Small intestine (tissue), 16 donors: ENCODE measurements at places on chromosomes 11 and 22.
A peak's percentile ranks its signal among the peaks of the same experiment; 100 is the strongest.

DNA sequence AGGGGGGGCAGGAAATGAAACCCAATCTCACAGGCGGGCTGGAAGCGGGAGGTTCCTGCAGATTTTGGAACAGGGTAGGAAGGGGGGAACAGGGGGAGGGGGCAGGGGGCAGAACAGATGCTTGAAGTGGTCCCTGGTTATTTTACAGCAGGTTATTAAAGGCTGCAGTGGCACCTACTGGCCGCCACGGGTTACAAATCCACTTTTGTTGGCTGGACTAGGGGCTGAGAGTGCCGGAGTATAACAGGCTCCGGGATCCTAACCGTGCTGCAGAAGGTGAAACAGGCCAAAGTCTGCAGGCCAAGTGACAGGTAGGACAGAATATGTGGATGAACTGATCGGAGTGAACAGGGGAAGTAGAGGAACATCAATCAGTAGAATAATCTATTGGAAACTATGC, 2.5 kb downstream of the ROBO3 start:
- H3K27me3 ChIP-seq = peaks cover 64% of the 10 kb centered on the region
- H3K4me1 ChIP-seq = no peaks in the 10 kb centered on the region
- H3K27ac ChIP-seq = no peak overlapping the region
- H3K36me3 ChIP-seq = no peaks in the 10 kb centered on the region

GRCh38 chr11:2743427-2744110, 43.8 kb upstream of the KCNQ1OT1 start:
- H3K27ac ChIP-seq = no peak overlapping the region
- H3K27me3 ChIP-seq = no peaks in the 10 kb centered on the region
- no peaks in the 10 kb centered on the region for H3K4me1 ChIP-seq
- no peaks in the 10 kb centered on the region for H3K36me3 ChIP-seq
- no peak for DNase-seq
- no peak overlapping the region for H3K4me3 ChIP-seq

GRCh38 chr11:112837162-112837826, 123.9 kb upstream of the NCAM1 start:
- no peaks in the 10 kb centered on the region for H3K36me3 ChIP-seq
- no peaks in the 10 kb centered on the region for H3K4me1 ChIP-seq
- DNase-seq = no peak
- no peak overlapping the region for H3K27ac ChIP-seq

GRCh38 chr11:104905271-104905670, 7.0 kb upstream of the CASP12 start:
- peaks cover 2% of the 10 kb centered on the region for H3K36me3 ChIP-seq
- DNase-seq = no peak
- H3K27ac ChIP-seq = no peak overlapping the region

- DNase-seq = no peak
- peak overlapping the region; percentile 67 for H3K27ac ChIP-seq
- H3K4me1 ChIP-seq = no peaks in the 10 kb centered on the region
- H3K36me3 ChIP-seq = no peaks in the 10 kb centered on the region
- peak overlapping the region; percentile 45 for H3K4me3 ChIP-seq
Measured at GRCh38 chr11:128518493-128519207, 68.7 kb downstream of the ETS1 start.

- no peaks in the 10 kb centered on the region for H3K36me3 ChIP-seq
- no peaks in the 10 kb centered on the region for H3K27me3 ChIP-seq
- no peak overlapping the region for H3K27ac ChIP-seq
- no peaks in the 10 kb centered on the region for H3K4me1 ChIP-seq
- DNase-seq = no peak
Measured at GRCh38 chr11:86447763-86448480, 73.2 kb downstream of the CCDC81 start.

DNA sequence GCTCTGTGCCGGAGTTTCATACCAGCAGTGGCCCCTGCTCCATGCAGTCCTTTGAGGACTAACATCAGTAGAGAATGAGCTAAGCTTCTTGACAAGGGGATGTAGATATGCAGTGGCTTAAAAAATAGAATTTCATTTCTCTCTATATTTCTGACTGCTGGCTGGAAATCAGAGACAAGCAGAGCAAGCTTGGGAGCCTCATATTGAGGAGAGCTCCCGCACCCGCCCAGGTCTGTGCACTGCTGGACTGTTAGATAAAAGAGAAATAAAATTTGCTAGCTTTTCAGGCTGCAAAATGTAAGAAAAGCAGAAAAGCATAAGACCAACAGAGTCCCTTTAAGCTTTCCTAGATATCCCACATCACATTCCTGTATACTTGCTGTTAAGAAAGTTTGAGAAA, 31.4 kb downstream of the MMP7 start:
- no peak overlapping the region for H3K27ac ChIP-seq
- DNase-seq = no peak
- H3K4me1 ChIP-seq = no peaks in the 10 kb centered on the region
- no peak overlapping the region for H3K4me3 ChIP-seq
- no peaks in the 10 kb centered on the region for H3K27me3 ChIP-seq

GRCh38 chr22:29799217-29799680, 32.1 kb downstream of the UQCR10 start:
- no peak for DNase-seq
- H3K36me3 ChIP-seq = peaks cover 24% of the 10 kb centered on the region
- H3K4me1 ChIP-seq = no peaks in the 10 kb centered on the region
- no peaks in the 10 kb centered on the region for H3K27me3 ChIP-seq
- peak overlapping the region; percentile 33 for H3K27ac ChIP-seq

GRCh38 chr11:115267871-115268270, 236.3 kb downstream of the CADM1 start:
- H3K4me3 ChIP-seq = no peak overlapping the region
- H3K27ac ChIP-seq = no peak overlapping the region
- H3K36me3 ChIP-seq = no peaks in the 10 kb centered on the region
- no peaks in the 10 kb centered on the region for H3K27me3 ChIP-seq

DNA sequence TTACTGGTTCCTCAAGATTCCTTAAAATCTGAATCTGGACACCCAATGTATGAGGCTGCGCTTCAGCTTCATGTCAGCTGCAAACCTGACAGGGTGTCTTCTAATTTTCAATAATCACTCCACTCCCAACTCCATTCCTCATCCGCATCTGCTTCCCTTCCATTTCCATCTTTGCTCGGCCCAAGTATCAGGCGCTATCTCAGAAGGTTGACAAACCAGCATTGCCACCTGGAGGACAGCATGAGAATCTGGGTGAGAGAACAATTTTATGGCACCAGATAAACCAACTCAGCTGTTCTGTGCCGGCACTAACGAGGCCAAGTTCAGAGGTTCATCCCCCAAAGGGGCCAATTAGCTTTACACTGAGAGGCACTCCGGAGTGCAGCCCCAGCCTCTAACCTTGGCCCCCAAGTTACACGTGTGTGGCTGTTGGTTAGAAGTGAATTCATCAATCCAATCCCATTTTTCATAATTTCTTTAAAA, 79.1 kb upstream of the LMO2 start:
- no peak overlapping the region for H3K27ac ChIP-seq
- H3K4me3 ChIP-seq = no peak overlapping the region
- H3K4me1 ChIP-seq = peaks cover 6% of the 10 kb centered on the region
- no peaks in the 10 kb centered on the region for H3K36me3 ChIP-seq
- peak; percentile 73 for DNase-seq

GRCh38 chr11:8035200-8035855, 45.7 kb upstream of the TUB start:
- no peaks in the 10 kb centered on the region for H3K36me3 ChIP-seq
- peaks cover 19% of the 10 kb centered on the region for H3K4me1 ChIP-seq
- peaks cover 2% of the 10 kb centered on the region for H3K27me3 ChIP-seq
- no peak for DNase-seq

DNA sequence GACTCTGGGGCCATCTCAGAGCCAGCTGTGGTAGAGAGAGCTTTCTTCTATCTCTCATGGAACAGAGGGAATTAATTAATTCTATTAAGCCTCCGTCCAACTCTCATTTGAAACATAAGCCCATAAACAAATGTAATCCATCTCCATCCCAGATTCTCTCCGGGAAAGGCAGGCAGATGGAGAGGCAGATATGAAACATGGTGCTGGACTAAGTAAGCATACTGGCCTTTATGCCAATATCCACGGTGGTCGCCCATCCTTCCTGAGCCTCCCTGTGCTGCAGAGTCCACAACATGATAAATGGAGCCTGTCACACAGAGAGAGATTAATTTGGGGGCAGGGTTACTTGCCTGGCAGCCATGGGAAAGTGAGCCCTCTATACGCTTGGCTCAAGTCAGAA, 44.8 kb downstream of the PRR5L start:
- H3K27ac ChIP-seq = no peak overlapping the region
- H3K4me1 ChIP-seq = no peaks in the 10 kb centered on the region
- DNase-seq = no peak
- no peaks in the 10 kb centered on the region for H3K36me3 ChIP-seq

DNA sequence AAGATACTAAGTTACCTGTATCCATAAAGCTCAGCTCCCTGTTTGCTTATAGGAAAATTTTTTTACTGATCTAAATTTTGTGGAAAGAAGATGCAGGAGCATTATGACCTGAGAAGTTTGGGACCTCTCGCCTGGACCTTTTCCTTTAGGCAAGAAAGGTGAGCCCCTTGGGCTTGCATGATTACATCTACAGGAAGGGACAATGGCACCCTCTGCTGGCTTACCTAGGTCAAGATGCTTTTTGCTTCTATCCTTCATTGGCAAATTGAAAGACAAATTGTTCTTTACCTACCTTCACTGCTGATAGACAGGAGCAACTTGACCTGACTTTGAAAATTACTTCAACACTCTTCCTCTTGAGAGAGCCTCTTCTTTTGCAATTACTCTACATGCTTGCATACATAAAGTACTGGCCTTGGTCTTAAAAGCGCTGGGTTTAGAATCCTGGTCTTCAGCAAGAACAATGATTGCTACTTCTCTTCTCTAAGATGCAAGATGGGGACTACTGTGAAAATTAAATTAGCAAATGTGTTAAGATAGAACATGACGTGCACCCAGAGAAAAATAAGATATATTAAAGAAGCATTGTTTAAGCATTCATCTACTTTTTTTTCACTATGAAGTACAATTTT, 147.2 kb downstream of the TRPC6 start:
- no peak overlapping the region for H3K4me3 ChIP-seq
- H3K36me3 ChIP-seq = no peaks in the 10 kb centered on the region
- no peaks in the 10 kb centered on the region for H3K4me1 ChIP-seq
- H3K27me3 ChIP-seq = no peaks in the 10 kb centered on the region

DNA sequence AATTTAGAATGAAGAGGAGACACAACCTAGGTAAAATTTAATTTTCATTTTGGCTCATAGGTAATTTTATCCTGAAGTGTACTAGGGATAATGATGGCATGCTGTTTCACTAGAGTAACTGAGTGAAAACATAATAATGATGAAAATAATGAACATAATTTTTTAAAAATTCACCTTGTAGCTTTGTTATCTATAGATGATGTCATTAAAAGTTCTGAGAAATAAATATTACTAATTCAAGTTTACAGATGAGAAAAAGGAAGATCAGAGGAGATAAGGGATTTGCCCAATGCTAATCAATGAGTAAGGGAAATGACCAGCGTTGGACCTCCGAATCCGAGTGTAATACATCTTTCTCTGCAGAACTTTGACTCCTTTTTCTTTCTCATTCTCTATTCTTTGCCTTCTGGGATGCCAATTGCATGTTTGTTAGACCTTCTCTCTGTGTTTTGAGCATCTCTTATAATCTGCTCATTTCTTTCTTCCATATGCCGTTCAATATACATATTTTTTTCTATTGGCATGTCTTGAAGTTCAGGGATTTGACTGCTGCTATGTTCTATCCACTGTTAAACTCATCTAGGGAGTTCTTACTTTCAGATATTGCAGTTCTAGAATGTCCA, 186.5 kb downstream of the SNX19 start:
- H3K4me3 ChIP-seq = no peak overlapping the region
- H3K27ac ChIP-seq = no peak overlapping the region
- peaks cover 2% of the 10 kb centered on the region for H3K4me1 ChIP-seq
- no peaks in the 10 kb centered on the region for H3K36me3 ChIP-seq
- no peak for DNase-seq

- no peak overlapping the region for H3K4me3 ChIP-seq
- no peak overlapping the region for H3K27ac ChIP-seq
- H3K27me3 ChIP-seq = peaks cover 5% of the 10 kb centered on the region
Measured at GRCh38 chr11:26287067-26287518, 44.8 kb upstream of the ANO3 start.

GRCh38 chr11:102010776-102011494, 36.3 kb upstream of the CFAP300 start:
- H3K36me3 ChIP-seq = no peaks in the 10 kb centered on the region
- H3K4me1 ChIP-seq = no peaks in the 10 kb centered on the region
- H3K27ac ChIP-seq = peak overlapping the region; percentile 45
- peak; percentile 86 for DNase-seq

DNA sequence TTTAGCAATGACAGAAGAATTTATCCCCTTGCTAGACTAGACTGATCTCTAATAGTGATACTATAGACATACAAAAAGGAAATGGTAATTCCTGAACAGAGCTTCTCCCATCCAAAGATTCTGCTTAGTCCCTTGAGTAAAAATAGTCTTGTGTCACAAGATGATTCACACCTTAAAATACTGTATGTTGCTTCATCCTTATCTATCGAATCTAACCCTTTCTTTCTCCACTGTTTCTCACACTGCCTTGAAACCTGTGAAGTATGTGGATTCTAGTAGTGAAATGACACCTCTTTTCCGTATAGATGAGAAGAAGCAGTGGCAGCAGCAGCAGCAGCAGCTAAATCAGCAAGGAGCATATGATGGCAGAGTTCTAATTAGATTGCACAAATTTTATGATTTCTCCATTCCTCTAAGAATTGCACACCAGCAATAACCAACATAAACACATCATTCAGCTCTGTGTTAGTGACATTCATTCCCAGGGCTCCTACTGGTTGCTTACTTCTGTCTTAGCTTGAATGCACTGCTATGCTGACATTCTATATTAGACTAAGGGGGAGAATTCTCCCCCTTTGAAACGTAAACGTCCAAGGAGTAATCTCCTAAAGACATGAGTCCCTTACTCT, 14.6 kb downstream of the KCNA4 start:
- H3K4me3 ChIP-seq = no peak overlapping the region
- no peak overlapping the region for H3K27ac ChIP-seq
- H3K4me1 ChIP-seq = no peaks in the 10 kb centered on the region

DNA sequence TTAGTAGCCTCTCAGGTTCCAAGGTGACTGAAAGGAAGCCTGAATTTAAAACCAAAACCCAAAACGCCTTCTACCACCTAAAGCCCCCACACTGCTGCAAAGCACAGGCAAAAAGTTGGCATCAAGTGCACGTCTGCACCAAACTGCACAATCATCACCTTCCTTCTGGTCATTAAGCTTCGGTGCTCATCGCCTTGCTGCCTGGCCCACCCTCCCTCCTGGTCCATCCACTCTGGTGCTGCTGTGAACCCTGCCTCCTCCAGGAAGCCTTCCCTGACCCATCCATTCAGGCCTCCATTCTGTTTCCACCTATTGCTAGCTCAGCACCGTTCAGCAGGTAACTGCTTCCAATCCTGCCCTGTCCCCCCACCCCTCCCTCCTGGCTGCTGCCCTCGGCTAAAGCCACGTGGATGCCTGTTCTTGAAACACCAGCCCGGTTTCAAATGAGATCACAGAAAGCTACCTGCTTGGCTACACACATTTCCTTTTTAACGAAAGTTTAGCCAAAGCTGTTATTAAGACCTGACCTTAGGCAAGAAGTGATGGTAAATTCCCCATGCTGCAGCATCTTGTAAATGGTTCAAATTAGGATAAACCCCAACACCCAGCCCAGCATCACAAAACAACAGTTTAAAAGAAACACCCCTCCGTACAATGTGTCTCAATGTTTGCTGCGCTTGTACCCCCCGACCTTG, 53.8 kb upstream of the CD5 start:
- DNase-seq = no peak
- H3K27ac ChIP-seq = no peak overlapping the region
- no peaks in the 10 kb centered on the region for H3K27me3 ChIP-seq
- H3K4me3 ChIP-seq = no peak overlapping the region
- no peaks in the 10 kb centered on the region for H3K4me1 ChIP-seq
